Common myeloid progenitor, CD34-positive (primary cell): ENCODE measurements at places on chromosomes 7 and 10.
A peak's percentile ranks its signal among the peaks of the same experiment; 100 is the strongest.

DNA sequence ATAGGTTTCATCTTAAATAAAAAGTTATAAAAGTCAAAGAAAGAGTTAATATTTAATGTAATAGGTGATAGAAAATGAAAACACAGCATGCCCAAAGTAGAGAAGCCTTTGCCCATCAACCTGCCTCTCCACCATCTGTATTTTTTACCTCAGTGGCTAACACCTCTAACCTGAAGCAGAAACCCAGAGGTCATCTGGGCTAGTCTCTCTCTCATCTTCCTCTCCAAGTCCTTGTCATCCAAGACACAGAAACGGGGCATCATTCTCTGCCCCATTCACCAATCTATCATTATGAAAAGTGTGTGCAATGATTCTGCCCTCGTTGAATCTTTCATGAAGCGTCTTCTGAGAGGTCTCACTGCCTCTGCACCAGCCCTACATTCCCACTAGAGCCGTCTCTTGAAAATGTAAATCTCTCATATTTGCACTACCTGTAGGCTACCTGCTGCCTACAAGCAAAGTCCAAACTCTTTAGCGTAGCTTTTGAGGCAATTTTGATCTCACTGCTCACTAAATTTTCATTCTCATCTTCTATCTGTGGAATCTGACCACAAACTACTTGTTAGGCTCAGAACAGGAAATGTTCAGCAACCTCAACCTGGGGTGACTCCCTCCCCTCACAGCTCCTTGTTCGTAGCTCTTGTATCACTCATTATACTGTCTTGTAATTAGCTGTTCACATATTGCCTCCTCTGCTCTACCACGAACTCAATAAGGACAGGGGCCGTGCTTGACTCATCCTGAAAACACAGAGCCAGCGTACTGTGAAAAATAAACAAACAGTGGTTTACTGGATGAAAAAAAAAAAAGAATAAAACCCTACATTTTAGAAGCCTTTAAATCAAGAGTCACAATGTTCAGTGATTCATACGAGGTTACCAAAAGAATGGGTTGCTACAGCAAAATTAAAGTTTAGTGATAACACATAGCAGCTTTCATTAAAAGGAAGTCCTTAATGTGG is 83.1 kb downstream of the CTNNA3 start:
- peak; percentile 52 for DNase-seq

GRCh38 chr7:90119178-90119971 is 34.9 kb upstream of the STEAP1 start:
- peak; percentile 26 for DNase-seq

GRCh38 chr7:150307904-150308303 is 15.3 kb upstream of the LRRC61 start:
- no peak for DNase-seq

- no peak for DNase-seq
Observed at GRCh38 chr10:71622154-71622526, 97.4 kb downstream of the C10orf105 start.

- no peak for DNase-seq
Observed at GRCh38 chr7:2613931-2614600, 17.7 kb upstream of the TTYH3 start.

- DNase-seq = no peak
Observed at GRCh38 chr10:88253622-88254021, 329.5 kb downstream of the RNLS start.

DNA sequence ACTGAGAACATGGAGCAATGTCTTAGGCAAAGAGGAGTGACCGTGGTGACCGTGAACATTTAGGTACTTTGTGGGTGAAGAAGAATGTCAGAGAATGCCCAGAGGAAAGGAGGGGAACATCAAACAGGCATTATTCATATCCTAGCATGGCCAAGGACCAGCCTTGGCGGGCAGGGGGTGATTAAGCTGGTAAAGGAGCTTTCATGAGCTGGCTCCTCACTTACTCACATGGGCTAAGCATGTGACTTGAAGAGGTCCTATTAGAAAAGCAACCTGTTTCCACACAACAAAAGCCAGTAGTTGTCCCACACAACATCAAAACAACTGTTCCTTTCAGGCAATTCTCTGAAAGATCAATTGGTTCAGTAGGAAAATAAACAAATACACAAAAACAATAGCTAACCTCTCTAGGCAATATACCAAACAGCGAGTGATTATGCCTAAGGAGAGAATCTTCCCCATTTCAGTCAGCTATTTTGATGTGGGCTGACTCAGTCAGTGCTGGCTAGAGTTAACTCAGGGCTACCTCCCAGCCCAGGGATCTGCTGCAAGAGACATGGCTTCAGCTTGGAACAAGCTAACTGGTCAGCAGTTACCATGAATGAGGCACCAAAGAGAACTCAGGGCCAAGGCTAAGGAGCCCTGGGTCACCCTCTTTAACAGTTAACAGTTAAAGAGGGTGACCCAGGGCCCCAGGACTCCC is 283.5 kb downstream of the ARHGAP12 start:
- no peak for DNase-seq

DNA sequence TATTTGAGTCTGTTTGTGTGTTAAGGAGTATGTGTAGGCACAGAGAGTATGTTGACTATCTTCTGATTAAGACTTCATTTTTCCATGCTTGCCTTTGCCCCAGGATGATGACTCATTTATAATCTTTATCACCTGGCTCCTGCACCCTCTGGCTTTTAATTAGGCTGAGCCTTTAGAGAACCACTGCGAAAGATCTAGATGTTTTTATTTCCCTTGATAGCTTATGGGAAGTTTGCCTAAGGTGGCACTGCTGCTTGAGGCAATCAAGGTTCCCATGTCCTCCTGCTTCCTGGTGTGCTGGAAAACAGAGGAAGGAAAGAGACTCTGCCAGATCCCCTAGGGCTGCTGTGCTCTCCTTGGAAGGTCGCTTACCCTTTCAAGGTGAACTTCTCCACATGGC is 114.6 kb downstream of the ARL4A start:
- no peak for DNase-seq

GRCh38 chr7:87337331-87337730 is 8.1 kb upstream of the CROT start:
- no peak for DNase-seq

DNA sequence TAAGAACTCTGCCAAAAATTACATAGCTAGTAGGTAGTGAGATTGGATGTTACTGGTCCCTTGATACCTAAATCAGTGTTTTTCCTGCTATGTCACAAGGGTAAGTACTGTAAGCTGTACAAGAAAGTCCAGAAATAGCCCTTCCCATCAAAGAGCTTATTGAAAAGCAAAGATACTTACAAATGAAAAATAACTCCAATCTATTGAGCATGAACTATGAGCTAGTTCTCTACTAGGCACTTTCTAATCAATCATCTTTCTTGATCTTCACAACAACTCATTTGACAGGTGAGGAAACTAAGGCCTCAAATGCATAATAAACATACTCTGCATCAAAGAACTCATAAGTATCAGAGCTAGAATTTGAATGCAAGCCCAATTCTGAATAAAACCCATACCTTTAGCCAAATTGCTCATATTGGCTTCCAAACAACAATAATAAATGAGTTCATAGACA is 249.8 kb upstream of the TCF7L2 start:
- DNase-seq = no peak

DNA sequence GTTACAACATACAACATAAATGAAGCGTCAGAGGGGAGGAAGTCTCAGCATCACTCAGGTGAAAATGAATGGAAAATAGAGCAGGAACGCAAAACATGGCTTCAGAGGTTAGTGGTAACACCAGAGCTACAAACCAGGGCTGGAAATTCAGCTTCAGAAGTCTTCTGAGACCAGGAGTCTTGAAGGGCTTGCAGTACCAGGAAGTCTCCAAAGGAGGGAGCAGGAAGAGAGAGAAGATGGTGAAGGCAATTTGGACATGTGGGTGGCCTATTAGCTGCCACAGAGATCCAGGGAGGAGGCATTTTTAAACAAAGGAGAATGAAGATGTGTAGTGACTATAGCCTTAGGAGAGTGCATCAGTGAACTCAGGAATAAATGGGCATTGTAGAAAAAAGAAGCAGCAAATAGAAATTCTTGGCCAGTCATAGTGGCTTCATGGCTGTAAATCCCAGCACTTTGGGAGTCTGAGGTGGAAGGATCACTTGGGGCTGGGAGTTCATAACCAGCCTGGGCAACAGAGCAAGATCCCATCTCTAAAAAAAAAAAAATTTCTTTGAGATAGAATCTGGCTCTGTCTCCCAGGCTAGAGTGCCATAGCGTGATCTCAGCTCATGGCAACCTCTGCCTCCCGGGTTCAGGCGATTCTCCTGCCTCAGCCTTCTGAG is 9.3 kb upstream of the TET1 start:
- peak; percentile 81 for DNase-seq

GRCh38 chr7:104272767-104273384 is 55.5 kb upstream of the LHFPL3 start:
- DNase-seq = peak; percentile 49

GRCh38 chr7:8185926-8186683 is 75.9 kb downstream of the ICA1 start:
- no peak for DNase-seq

- DNase-seq = no peak
Observed at GRCh38 chr10:47034441-47035051, 123.3 kb downstream of the PTPN20 start.

DNA sequence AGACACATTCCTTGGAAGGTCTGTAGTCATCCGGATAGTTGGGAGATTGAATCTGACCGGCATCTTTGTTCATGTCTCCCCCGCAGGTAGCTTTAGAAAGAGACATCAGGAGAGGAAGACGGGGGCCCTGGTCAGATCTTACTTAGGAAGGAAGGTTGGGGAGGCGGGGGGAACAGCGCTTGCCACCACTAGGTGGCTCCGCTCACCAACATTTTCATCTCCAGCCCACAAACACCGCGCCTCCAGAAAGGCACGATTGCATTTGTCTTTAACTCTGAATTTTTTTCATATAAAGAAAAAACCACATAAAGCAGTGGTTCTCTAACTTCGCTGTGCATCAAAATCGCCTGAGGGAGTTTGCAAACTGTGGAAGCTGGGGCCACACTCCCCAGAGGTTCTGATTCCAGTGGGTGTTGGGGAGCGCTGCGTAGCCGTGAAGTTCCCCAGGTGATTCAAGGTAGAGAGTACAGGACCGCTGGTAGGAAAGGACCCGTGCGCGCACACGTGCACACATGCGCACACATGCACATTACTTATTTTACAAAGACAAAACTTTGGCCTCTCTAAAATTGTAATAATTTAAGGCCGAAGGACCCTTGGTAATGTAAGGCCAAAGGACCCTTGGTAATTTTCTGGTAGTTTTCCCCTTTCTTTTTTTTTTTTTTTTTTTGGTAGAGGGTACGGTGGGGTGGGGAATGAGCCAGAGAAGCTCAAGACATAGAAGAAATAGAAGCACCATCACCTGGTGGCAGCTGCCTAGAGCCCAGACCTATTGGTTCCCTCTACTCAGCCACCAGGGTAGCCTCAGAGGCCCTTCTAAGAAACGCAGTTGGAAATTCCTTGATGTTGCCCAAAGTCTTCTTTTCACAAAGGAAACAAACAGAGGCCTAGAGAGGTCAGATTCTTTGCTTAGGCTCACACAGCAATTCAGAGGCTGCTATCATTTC is 37.4 kb upstream of the OPALIN start:
- peak; percentile 86 for DNase-seq

DNA sequence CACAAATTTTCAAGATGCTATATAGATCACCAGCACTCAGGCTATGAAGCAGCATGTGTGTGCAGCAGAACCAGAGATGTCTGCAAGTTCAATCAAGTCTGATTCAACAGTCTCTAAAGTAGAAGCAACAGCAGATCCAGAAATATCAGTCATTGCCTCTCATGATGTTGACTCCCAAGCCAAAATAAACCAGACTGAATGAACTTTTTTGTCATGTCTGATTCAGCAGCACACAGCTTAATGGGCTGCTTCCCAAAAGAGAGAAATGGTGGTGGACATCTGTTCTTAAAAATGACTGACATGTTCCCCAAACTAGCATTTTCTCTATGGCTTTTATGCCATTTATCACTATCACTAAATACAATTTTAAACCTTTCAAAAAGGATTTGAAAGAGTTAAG is 53.8 kb downstream of the TMEM26 start:
- no peak for DNase-seq

- DNase-seq = no peak
Observed at GRCh38 chr10:14389981-14390590, 59.4 kb upstream of the FRMD4A start.

- peak; percentile 18 for DNase-seq
Observed at GRCh38 chr10:106997721-106998120, 166.8 kb downstream of the SORCS1 start.

- no peak for DNase-seq
Observed at GRCh38 chr10:73084209-73084608, 12.5 kb downstream of the P4HA1 start.
